ENCODE measurements at places on chromosomes 6 and 20. TPM values are rescaled to one million over a fixed set of nuclear protein-coding genes. Genes with fewer than 3 reads are reported as not detected.

- no peak for DNase-seq
Observed at GRCh38 chr20:47950124-47950912, 165.0 kb upstream of the SULF2 start.

- no peak for DNase-seq
Observed at GRCh38 chr20:13202565-13202964, 18.5 kb upstream of the ISM1 start.

GRCh38 chr6:41040940-41041536, 1.2 kb upstream of the TSPO2 start:
- no peak for DNase-seq

- no peak for DNase-seq
Observed at GRCh38 chr6:151303231-151303630, 63.5 kb downstream of the AKAP12 start.

- no peak for DNase-seq
Observed at GRCh38 chr6:132063204-132063603, 112.0 kb upstream of the CCN2 start.

DNA sequence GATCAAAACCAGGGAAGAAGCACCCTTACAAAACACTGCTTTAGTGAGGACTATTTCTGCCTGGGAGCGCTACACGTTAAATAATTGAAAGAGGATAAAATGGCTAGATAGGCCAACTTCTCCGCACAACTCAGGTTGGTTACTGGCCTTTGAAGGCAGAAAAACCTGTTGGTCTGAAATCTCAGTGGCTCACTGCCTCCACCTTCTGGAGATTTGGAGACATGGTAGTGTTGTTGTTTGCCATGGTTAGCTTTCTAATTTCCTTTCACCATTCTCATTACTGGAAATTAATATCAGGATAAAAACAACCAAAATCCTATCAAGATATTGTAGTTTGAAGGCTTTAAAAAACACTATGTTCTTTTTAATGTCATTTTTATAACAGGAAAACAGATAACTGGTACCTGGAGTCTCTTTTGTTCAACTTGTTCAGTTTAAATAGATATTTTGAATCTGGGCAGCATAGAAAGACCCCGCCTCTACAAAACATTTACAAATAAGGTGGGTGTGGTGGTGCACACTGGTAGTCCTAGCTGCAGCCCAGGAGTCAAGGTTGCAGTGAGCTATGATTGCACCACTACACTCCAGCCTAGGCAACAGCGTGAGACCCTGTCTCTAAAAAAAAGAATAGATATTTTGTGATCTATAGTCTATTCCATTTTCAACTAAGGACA, 27.5 kb upstream of the BCLAF1 start:
- no peak for DNase-seq

- no peak for DNase-seq
Observed at GRCh38 chr6:20564269-20564668, 30.0 kb downstream of the CDKAL1 start.

DNA sequence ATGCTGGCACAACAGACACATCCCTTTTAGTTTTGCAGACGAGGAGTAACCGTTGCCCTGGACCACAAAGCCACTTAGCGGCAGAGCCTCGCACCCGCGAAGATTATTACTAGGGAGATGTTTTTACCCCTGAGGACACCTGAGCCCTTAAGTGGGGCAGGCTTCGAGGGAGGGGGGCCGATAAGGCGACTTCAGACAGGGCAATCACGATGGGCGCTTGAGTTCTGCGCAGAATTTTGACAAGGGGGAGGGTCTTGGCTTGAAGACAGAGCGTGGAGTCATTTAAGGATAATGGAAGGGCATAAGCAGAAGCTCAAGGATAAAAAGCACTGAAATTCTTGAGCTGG, 650 bp upstream of the TTK start:
- DNase-seq, result no peak

DNA sequence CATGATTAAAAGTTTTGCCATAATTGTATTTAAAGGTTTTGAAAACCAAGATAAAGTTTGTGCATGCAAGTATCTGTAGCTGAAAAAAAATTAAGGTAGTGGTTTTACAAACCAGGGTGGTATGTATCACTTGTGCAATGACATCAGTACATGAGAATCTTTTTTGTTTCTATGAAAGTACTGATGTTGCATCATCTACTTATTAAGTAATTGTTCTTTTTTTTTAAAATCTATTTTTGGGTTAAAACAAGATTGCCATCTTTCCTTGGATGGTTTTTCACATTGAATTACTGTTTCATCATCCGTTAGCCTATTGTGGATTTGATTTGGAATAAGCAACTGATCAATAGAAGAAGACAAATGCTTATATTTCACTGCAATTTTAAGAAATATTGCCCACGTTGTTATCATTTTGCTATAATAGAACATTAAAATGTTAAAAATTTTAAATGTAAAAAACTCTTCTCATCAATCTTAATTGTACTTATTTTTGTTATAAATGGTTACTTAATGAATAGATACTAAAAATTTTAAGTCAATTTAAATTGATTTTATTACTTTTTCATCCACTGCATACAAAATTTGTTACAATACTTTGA, 39.8 kb upstream of the TAGAP start:
- DNase-seq, result no peak

- DNase-seq, result no peak
Observed at GRCh38 chr6:31187780-31188194, 17.3 kb upstream of the POU5F1 start.

- DNase-seq, result no peak
Observed at GRCh38 chr6:157228426-157229131, 94.7 kb downstream of the TMEM242 start.

- no peak for DNase-seq
Observed at GRCh38 chr6:169072127-169073042, 181.3 kb downstream of the THBS2 start.

GRCh38 chr20:8082025-8082424, 50.0 kb upstream of the PLCB1 start:
- DNase-seq, result no peak

GRCh38 chr6:166466178-166467122, 83.7 kb upstream of the MPC1 start:
- peak; percentile 75 for DNase-seq

DNA sequence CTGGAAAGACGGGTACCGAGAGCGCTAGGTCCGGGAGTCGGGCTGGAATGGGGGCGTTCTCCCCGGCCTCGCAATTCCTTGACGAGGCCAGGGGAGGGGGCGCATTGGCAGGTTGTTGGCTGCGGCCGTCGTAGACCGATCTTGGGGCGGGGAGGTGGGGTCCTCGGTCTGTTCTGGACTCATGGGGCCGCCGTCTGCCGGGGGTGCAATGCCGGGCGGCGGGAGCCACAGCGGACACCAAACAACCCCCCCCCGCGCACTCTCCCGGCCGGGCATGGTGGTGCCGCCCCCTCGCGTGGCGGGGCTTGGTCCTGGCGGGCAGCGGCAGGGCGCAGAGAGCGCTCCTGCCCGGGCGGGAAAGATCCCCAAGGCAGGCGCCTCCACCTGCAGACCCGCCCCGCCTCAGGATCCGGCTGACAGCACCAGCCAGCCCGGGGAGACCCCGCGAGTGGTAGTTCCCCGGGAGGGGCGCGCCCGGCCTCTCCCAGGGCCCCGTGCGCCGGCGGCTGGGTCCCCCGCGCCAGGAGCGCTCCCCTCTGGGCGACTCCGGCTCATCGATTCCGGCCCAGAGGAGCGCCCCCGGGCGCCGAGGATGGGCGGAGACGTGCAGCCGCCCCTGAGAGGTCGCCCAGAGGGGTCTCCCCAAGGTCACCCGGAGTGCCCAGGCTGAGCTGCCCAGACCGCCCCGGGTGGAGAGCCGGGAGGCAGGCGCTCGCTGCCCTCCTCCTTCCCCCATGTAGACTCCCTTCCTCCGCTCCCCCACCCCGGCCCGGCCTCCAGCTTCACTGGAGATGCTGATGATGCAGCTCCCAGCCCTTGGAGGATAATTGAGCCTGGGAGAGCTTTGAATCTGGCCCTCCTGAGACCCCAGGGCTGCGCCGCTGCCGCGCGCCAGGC, 709 bp downstream of the PPP1R16B start:
- DNase-seq, result no peak

DNA sequence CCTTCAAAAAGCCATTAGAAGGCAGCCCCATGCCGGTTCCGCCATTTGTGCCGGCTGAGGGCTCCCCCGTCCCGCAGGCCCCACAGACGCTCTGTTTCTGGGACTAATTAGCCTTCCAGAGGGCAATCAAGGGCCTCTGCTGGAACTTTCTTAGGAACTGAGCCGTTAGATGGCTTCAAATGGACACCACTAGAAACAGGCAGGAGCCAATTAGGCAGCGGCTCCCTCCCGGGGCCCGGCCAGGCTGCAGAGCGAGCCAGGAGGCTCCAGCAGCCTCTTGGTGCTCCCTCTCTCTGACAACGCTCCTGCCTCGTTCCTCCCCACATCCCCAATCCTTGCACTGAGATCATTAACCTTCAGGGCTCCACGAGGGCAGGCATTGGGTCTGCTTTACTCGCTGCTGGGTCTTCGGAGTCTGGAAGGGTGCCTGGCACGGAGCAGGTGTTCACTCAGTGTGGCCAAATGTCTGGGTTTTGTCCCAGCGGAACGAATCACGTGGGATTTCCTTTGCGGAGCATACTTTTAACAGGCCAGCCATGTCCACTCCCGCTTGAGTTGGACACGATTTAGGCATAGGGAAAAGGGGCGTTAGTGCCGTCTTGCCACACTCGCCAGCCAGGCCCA, 98.3 kb downstream of the TMEM242 start:
- DNase-seq, result no peak

Gene WFDC10B
- not detected for total RNA-seq

Gene SIRPB1
- total RNA-seq, result 0.43 TPM

Gene CTAGE9
- total RNA-seq, result not detected

Gene ARMC12
- not detected for total RNA-seq

Gene HEY2
- 0.32 TPM for total RNA-seq

Gene ZNF335
- 27.8 TPM for total RNA-seq

Gene CYB5R4
- total RNA-seq, result 0.53 TPM
